ENCODE measurements at places on chromosomes 2 and 18.

DNA sequence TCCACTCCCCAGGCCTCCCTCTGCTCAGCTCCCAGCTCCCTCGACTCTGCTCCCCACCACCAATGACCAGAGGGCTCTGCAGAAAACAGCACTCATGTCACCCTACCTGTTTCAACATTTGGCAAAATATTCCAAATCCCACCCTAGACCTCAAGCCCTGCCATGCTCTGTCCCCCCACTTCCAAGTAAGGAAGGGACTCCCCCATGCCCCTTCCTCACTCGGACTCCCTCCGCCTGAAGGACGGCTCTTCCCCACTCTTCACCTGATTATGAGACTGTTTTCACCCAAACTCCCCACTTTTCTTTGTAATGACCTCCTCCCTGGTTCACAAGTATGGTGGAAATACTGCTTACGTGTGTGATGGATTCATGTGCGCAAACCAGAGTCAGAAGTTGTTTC, 208.4 kb downstream of the MGAT5 start:
- no peak for DNase-seq

DNA sequence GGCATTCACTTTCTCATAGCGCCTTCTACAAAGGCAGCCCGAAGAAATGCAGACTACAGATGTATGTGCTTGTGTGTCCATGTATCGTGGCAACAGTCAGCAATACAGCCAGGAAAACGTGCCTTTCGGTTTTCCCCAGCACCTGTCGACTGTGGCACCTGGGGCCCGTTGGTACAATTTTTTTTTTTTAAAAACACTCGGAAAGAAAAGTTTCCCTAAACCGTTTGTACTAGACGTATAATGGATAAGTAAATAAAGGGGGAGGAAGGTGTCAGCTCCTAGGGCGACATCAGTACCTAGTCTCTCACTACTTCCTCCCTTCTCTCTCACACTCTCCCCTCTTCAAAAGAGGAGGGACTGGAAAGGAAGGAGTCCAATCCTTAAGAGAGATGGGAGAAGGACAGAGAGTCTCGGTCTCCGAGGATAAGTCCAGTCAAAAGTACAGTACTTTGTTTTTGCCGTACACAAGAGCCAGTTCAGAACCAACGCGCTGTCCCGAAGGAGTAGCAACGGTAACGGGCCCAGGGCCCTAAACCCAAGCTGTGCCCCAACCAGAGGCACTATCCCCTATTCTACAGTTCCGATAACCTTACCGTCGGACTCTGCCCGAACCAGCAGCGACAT, 759 bp downstream of the PPP4R3B start:
- peak; percentile 51 for DNase-seq

DNA sequence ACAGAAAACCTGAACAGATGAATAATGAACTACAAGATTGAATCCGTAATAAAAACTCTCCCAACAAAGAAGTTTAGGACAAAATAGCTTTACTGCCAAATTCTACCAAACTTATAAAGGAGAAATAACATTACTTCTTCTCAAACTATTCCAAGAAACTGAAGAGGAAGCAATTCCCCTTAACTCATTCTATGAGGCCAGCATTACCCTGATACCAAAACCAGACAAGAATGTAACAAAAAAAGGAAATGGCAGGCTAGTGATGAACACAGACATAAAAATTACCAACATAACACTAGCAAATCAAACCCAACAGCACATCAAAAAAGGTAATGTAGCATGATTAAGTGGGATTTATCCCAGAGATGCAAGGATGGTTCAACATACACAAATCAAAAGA, 213.7 kb upstream of the FOSL2 start:
- DNase-seq: no peak

GRCh38 chr2:134932864-134933526, 14.4 kb downstream of the CCNT2 start:
- DNase-seq: no peak

GRCh38 chr2:9331704-9332103, 91.6 kb downstream of the ITGB1BP1 start:
- DNase-seq: no peak

GRCh38 chr2:104859291-104859765, 5.4 kb downstream of the POU3F3 start:
- no peak for DNase-seq

GRCh38 chr18:10190564-10190963, 263.9 kb upstream of the APCDD1 start:
- no peak for DNase-seq

GRCh38 chr2:58939388-58939787, 698.3 kb upstream of the FANCL start:
- DNase-seq: no peak

DNA sequence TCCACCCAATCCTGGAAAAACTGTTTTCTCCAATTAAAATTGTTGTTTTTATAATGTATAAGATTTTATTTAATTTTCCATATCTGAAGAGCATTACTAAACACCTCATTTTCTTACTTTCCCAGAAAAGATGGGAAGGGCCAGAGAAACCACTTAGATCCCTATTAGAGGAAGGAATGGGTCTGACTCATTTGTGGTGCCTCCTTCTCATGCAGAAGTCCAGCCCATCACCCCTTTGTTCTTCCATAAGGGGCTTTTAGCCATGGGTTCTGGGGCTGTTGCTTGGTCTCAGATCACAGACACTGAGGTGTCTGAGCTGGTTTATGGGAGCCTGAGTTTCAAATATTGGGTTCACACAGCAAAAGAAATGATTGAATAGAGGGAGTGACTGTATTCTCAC, 152.2 kb downstream of the ESCO1 start:
- no peak for DNase-seq

DNA sequence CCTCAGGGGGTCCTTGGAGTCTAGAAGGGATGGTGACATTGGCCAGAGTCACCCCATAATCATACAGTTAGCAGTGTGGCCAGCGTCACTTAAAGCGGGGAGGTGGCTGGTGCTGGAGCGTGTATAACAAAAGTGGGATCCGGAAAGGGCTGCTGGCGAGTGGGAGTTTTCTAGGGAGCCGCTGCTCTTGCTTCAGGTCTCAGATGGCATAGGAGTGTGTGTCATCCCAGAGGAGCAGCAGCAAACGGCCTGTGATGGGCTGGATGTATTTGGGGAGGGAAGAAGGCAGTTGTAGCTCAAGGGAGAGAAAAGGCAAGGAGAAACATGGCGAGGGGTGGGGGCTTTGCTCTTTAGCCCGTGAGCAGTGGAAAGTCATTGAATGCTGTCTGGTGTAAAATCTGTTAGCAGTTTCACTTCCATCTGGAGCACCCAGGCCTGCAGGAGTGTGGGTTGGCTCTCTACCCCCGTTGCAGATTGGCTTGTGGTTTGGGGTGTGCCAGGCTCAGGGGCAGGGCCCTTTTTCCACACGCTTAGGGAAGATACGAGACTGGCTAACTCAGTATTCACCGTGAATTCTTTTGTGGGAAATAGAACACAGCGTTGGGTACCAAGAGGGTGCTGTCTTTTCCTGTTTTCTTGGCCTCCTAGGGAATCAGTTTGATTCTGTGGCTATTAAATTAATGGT, 120.5 kb downstream of the AGAP1 start:
- DNase-seq: no peak

GRCh38 chr2:190311893-190312634, 7.6 kb downstream of the HIBCH start:
- DNase-seq: no peak

DNA sequence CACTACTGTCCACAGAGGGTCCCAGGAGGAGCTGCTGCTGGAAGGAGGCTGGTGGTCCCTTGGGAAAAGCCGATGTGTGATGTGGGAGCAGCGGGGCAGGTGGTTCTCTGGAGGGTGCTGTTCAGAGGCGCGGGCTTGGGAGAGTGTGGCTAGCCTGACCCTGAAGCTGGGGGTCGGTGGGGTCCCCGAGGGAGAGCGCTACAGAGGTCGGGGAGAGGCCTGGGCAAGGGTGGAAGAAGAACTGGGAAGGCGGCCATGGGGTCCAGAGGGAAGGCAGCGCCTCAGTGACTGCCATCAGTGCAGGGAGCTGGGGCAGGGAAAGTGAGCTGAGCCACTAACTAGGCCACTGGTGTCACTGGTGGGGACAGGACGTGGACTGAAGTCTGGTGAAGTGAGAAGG, 32.5 kb downstream of the FAM228A start:
- no peak for DNase-seq

DNA sequence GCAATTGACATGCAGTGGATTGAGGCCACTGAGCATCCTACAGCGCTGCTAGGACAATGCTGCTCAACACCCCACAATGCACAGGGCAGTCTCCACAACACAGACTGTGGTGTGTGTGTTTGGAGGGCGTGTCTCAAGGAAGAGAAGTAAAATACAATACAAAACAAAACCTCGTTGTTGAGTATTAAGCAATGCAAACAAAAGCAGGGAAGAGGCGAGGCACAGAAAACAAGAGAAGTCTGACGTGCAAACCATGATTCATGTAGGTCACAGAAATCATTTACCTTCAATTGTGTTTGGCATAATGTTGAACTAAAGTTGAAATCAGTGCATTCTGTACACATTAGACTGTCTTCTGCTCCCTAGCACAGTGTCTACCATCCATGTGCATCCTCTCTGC, 260.9 kb downstream of the PHLPP1 start:
- no peak for DNase-seq

GRCh38 chr2:3024401-3024935, 353.1 kb downstream of the EIPR1 start:
- no peak for DNase-seq

DNA sequence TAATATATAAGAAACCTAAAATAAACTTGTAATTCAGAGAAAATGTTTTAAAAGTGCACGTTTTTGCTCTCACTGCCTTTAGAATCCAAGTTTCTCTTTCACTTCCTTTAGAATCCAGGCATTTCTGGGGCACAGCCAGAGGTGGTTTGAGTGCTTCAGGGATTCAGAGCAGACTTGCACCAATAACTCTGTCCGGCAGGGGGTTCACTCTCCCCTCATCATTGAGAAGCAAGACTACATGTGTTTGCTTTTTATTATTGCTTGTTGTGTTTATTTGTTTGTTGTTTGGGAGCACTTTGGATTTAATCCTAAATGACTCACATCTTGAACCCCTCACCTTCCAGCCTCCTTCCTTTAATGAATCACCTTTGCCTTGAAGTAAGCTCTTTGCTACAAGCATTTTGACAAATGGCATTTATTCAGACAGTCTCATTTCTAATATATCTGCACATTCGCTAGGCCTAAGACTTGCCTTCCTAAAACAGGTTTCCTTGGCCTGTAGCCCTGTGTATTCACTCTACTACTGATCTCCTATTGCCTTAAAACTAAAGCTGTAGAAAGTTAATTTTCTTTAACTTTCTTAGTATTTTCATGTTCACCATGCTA, 233.5 kb upstream of the ATP5MC3 start:
- DNase-seq: peak; percentile 42

GRCh38 chr18:31454066-31454708, 6.6 kb downstream of the DSG3 start:
- DNase-seq: no peak

DNA sequence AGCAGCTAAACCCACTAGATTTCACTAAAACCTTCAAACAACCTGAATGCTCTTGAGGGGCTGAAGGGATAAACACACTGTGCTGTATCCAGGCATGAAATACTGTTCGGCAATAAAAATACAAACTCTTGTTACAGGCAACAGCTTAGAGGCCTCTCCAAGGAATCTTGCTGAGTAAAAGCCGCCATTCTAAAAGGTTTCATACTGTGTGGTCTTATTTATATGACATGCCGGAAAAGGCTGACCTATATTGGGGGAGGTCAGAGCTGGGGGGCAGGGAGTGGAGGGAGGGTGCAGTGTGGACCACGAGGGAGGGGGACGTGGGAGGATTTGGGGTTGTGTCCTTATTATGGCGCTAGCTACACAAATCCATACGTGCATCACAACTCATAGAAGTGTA, 136.2 kb downstream of the MBP start:
- no peak for DNase-seq

- no peak for DNase-seq
These were observed 8.9 kb upstream of the GALNT1 start for GRCh38 chr18:35572644-35573043.

DNA sequence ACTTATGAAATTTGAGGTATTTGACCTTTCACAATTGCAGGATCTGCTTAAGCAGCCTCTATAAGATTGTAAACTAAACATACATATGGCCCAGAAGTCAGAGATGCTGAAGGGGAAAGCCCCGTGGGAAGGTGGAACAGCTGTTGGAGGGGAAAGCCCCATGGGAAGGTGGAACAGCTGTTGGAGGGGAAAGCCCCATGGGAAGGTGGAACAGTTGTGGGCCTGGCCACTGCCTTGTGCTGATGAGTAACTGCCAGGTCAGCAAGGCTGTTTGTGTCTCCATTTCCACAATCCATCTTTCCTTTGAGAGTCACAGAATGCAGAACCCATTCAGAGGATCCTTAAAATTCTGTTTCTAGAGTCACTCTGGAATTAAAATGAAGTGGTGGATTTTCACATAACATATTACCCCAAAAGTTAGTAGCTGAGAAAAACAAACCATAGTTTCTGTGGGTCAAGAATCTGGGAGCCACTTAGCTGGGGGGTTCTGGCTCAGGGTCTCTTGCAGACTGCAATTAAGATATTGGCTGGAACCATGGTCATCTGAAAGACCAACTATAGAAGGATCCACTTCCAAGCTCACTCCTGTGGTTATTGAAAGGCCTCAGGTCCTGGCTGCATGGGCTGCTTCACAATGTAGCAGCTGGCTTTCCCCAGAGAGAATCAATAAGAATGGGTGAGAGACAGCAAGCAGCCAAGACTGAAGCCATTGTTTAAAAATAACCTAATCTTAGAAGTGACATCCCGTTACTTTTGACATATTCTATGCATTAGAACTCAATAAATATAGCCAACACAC, 86.6 kb upstream of the CAVIN2 start:
- no peak for DNase-seq

DNA sequence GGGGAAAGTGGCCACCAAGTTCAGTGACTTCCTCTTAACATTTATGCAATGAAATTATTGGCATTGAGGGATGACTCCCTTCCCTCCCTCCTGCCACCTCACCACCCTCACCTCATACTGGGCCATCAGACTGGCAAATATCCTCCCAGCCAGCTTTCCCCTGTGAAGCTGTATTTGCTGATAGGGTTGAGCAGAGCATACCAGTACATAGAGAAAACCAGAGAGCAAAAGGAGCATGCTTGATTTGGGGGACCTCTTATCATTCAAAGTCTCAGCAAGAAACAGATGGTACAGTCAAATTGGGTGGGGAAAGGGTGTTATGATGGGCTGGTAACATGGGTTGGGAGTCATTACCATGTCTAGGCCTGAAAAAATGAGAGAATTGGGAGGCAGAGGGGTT, 19.1 kb upstream of the B3GNT2 start:
- peak; percentile 76 for DNase-seq

DNA sequence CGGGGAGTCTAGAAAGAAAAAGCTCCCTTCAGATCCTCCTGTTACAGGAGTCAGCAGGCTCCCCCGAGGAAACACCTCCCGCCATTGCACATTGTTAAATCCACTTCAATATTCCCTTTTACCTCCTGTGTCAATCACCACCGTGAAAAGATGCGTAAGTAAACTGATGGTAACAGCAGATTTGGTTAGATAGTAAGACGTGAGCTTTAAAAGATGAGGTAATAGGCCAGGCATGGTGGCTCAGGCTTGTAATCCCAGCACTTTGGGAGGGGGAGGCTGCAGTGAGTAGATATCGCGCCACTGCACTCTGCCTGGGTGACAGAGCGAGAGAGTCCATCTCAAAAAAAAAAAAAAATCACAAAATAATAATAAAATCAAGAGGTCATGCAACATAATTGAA, 15.2 kb upstream of the NCL start:
- no peak for DNase-seq

GRCh38 chr18:13658436-13659204, 67.7 kb downstream of the FAM210A start:
- DNase-seq: no peak

- no peak for DNase-seq
These were observed 41.8 kb downstream of the INPP4A start for GRCh38 chr2:98486374-98486981.
